ENCODE measurements at places on chromosomes 5 and 9. TPM values are rescaled to one million over a fixed set of nuclear protein-coding genes. Genes with fewer than 3 reads are reported as not detected.

- no peaks in the 10 kb centered on the region for H3K36me3 ChIP-seq
- H3K27me3 ChIP-seq: no peaks in the 10 kb centered on the region
- H3K4me3 ChIP-seq: no peak overlapping the region
- H3K4me1 ChIP-seq: no peaks in the 10 kb centered on the region
- no peak for DNase-seq
- no peak overlapping the region for H3K27ac ChIP-seq
These were observed 248.5 kb downstream of the PRDM9 start for GRCh38 chr5:23755906-23756305.

DNA sequence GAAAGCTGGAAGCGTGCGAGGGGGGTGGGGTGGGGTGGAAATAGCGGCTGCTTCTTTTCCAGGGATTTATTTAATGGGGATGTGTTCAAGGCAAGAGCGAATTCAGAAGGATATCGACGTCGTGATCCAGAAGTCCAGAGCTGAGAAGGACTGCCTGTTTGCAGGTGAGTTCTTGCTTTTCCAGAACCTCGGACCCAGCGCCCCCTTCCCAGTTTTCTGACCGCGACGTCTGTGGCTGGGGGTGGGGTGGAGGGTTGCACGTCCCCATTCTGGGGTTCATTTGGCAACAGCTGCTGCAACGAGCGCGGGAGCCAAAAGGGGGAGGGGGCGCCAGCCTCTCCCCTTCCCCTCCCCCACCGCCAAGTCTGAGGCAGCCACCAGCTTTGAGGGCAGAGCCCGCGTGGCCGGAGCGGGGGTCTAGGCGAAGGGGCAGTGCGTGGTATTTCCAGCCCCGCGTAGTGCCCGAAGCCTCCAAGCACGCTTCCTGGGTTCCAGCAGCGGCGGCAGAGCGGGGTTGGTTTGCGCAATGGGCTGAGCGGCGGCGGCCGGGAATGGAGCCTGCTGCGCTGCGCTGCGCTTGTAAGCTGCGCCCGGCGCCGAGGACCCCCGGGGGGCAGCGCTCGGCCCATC, 701 bp downstream of the PARP8 start:
- DNase-seq: peak; percentile 53
- no peaks in the 10 kb centered on the region for H3K36me3 ChIP-seq
- no peaks in the 10 kb centered on the region for H3K27me3 ChIP-seq
- peak overlapping the region; percentile 75 for H3K27ac ChIP-seq

DNA sequence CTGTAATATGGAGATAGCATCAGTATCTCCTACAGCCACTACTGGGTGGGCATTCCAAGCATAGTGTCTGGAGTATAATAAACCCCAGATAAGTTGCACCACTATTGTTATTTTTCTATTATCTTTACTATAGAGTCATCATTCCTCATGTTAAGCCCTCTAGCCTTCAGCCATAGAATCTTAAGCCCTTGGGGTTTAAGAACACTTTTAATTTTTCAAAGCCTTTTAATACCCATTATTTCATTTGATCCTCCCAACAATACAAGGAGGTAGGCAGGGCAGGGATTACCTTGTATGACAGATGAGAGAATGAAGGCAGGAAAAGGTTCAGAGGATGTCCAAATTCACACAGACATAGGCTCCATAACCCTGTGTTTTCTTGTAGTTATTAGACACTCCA, 112.5 kb downstream of the EBF1 start:
- no peaks in the 10 kb centered on the region for H3K36me3 ChIP-seq
- no peaks in the 10 kb centered on the region for H3K4me1 ChIP-seq
- H3K27me3 ChIP-seq: peaks cover 20% of the 10 kb centered on the region
- H3K4me3 ChIP-seq: no peak overlapping the region
- no peak overlapping the region for H3K27ac ChIP-seq
- no peak for DNase-seq

Gene BTNL3
- not detected for total RNA-seq

Gene ANKRD20A1
- not detected for total RNA-seq

Gene DAB2IP
- total RNA-seq: 59.9 TPM
